ENCODE measurements at places on chromosomes 7 and 10. TPM values are rescaled to one million over a fixed set of nuclear protein-coding genes. Genes with fewer than 3 reads are reported as not detected.
A peak's percentile ranks its signal among the peaks of the same experiment; 100 is the strongest.

LRRC18 gene
- not detected for total RNA-seq

DNA sequence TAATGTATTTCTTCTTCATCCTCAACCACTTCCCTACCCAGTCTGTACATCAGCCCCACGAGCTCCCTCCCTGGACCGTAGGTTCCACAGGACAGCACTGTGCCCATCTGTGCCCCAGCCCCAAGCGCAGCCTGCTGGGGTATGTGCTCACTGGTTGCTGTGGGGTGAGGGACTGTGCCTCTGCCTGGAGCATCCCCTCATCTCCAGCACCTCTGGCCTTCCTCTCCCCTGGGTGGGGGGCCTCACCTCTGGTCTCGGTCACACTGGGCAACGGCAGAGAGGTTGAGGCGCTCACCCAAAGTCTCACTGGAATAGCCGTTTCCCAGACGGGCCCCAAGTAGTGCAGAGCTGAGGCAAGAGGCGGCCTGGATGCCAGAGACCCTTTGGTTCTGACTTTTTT, 1.5 kb upstream of the PRKAR1B start:
- no peak for DNase-seq

DNA sequence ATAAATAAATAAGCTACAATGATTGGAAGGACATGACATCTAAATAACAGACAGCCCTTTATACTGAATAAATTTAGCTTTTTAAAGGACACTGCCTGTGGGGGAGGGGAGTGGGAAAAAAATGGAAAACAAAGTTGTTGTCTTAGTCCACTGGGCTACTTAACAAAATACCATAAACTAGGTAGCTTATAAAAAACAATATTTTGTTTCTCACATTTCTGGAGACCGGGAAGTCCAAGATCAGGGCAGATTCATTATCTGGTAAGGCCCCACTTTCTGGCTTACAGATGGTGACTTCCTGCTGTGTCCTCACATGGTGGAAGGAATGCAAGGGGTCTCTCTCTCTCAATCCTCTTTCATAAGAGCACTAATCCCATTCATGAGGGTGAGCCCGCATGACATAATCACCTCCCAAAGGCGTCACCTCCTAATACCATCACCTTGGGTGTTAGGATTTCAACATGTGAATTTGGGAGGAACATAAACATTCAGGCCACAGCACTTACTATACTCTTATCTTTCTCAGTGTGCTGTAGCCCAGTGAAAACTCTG, 43.0 kb downstream of the DNAJC12 start:
- DNase-seq = no peak

DNA sequence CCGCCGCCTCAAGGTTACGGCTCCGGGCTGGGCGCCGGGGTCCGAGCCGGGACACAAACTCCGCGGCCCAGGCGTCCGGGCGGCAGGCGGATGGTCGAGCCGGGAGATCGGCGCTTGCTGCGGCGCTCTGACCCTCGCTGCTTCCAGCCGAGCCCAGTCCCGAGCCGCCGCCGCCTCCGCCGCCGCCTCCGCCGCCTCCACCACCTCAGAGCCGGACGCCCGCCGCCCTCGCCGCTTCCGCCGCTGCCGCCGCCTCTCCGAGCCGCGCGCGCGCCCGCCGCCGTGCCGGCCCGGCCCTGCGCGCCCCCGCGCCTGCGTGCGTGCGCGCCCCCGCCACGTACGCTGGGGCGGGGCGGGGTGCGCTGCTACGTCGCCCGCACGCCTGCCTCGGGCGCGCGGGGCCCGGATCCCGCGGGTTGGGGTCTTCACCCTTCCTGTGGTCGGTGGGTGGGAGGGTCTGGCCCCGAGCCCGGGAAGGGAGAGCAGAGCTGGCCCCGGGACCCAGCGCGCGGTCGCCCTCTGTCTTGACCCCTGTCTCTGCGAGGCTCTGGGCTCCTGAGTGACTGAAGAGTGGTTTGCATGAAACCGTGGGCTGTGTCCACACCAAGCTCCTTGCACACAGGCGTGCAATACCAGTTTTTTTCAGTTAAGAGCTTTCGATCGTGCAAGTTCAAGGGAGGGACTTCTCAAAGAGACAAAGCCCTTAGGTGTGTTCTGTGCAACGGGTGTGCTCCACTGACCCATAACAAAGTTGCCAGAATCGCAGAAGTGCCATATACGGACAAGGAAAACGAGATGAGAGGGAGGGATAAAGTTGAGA, at the start of gene SMURF1:
Gene SMURF1, minus strand, starts transcription at position 256 of the 820 bp plus-strand sequence. CDS start 328 bp downstream, outside the sequence.
- DNase-seq = peak; percentile 21

DNA sequence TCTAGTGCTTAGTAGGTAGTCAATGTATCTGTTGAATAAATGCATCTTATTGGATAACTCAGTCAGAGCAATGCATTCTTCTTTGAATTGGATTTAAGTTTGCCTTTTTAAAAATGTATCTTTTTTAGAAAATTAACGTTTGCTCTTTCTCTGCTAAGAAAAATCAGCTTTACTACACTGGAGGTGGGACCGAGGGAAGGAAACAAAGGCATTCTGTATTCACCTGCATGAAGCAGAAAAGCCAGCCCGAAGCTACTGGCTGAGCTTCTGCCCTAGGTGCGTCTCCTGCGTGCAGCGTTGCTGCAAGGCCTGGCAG, 22.2 kb upstream of the ITGB1 start:
- DNase-seq = no peak

- DNase-seq = no peak
These were observed 1.5 kb upstream of the FAM53B start for GRCh38 chr10:124745673-124746072.

GRCh38 chr7:116621649-116622048, 50.3 kb upstream of the MET start:
- DNase-seq = no peak

TFEC gene
- 8.4 TPM for total RNA-seq

DNA sequence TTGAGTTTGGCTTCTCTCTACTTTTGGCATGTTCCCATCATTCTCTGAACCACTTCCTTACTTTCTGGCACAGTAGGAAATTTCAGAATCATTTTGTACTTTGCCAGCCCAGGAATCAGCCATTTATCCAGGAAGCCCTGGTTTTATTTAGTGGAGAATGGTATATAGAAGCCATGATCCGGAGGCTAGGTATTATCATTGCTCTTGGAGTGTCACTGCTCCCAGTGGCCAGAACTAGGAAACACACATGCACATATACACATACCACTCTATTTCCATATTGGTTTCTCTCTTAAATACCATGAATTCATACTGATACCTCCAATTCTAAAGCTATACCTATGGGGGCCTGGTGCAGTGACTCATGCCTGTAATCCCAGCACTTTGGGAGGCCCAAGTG, 36.3 kb downstream of the SUFU start:
- no peak for DNase-seq

DNA sequence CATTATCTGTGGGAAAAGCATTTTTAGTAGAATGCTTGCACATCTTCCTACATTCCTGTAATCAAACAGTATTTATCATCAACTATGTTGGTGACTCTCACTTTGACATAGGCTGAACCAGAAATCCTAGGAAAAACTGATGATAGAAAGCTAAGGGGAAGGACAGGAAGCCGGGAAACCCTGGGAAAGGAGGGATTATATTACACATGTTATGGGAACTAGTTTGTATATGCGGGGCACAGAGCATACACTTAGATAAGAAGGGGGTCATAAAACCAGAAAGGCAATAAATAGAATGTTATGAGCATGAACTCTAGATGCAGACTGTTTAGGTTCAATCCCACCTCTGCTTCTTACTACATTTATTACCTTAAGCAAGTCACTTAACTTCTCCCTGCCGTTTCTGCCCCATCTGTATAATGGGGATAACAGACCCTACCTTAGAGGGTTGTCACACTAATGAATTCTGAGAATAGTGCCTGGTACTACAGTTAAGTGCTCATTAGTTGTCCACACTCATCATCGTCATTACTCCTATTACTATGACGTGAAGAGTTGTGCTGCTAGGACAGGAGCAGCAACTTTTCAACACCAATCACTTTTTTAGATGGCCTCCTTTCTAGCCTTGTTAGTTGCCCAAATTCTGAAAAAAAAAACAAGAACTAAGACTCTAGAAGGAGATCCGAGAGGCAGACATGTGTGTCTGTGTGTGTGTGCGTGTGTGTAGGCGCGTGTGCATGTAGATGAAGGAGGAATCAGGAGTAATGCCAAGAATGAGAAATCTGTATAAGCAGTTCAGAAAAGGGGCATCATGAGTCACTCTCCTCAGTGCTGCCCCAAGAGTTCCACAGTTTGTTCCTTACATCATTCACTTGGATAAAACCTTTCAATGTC, 52.2 kb downstream of the KMT2C start:
- DNase-seq = no peak

DNA sequence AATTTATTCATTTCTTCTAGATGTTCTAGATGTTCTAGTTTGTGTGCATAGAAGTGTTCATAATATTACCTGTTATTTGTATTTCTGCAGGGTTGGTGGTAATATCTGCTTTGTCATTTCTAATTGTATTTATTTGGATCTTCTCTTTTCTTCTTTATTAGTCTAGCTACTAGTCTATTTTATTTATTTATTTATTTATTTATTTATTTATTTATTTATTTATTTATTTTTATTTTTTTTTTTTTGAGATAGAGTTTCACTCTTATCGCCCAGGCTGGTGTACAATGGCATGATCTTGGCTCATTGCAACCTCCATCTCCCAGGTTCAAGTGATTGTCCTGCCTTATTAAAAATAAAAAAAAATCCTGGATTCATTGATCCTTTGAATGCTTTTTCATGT, 114.8 kb upstream of the THSD7A start:
- DNase-seq = no peak

PNLIP gene
- total RNA-seq = not detected

DNA sequence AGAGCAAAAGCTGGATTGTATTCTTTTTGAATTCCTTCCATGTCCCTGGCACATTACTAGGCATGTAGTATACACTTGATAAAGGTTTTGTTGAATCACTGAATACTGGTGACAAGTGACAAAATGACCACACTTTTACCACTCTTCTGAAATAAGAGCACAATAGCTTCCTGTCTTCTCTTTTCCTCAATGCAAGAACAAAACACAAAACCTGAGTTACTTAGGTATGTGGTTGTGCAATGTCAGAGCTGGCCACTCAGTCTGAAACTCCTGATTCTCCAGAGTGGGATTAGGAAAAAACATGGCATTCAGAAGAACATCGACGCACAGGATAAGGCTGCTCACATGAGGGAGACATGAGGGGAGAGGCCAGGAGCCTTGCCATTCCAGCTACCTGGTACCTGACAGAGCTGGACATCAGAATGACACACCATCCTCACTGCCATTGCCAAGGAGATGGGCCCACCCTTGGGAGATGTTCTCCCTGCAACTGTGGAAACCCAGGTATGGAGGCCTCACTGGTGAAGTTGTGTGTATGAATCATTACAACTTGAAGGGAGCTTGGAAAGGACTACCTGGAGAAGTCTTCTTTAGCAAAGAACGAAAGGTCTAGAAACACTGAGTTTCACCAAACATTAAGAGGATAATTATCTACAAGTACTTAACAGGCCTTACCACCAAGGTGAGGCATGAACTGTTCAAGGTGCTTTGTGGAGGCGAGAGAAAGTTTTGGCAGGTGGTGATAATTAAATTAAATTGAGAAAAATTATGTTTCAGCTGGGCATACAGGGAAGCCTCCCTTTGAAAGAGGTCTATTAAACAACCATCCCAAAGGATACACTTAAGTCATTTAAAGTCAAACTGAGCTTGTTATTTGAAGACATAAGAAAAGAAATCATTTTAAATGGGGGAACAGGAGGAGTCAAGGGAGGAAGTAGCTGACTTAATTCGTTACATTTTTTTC, 246.5 kb upstream of the AOAH start:
- no peak for DNase-seq

All from thoracic aorta (tissue), 2 donors.